ENCODE measurements at places on chromosomes 4 and X.

- no peak for DNase-seq
These were observed 71.8 kb downstream of the FAM13A start for GRCh38 chr4:88985088-88985773.

DNA sequence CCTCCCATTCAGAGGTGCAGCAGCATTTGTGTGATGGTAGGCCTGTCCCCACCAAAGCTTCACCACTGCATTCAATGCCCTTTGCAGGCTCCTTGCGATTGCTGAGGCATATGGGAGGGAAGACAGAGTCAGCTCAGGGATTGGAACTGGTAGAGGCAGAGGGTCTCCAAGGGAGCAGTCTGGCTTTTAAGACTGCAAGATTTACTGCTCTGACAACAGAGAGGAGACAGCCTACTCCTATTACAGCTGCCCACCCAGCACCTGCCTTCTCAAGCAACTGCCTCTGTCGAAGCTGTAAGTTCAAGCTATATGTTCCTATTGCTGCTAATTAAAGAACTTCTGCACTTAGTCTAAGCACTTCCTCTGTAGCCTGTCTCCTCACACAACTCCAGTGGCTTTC, 481.8 kb downstream of the FGF13 start:
- no peak for DNase-seq

DNA sequence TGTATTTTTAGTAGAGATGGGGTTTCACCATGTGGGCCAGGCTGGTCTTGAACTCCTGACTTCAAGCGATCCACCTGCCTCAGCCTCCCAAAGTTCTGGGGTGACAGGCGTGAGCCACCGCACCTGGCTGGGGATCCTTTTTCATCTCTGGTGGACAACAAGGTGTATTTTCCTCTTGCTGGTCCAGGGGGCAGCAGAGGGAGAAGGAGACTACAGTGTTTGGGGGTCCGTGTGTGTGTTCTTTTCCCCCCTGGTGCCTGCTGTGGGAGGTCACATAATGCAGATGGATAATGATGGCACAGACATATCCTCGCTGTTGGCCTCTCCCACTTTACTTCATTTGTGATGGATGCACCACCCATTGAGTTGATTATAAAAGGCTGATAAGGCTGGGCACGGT, 39.0 kb upstream of the CD99 start:
- DNase-seq = no peak

DNA sequence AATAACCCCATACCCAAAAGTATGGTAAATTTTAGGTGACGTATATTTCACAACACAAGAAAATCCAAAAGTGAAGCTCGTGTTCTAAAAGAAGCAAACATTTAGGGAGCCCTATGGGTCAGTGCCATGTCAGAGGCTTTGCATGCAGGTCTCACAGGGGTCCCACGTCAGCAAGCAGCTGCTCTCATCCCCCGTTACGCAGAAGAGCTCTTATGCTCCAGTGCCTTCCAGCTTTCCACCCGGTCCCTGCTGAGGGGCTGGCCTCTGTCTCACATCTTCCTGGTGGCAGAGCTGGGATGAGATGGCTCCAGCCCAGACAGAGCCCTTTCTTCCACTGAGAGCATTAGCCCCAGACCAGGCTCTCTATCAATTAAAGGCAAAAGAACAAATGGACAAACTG, 82.0 kb downstream of the IRF2 start:
- no peak for DNase-seq
